NK-92 treated with Interleukin-12 subunit alpha and Interleukin-12 subunit beta, amount 100 ng/mL, for 24 hours (cell line): ENCODE measurements at places on chromosomes 2 and 18.

- no peak for DNase-seq
These were observed 40.9 kb upstream of the CCDC88A start for GRCh38 chr2:55460562-55460961.

GRCh38 chr2:174611006-174611405 lies 13.4 kb upstream of the WIPF1 start:
- no peak for DNase-seq

- no peak for DNase-seq
These were observed 220.7 kb downstream of the CAMKMT start for GRCh38 chr2:44582363-44583008.

- no peak for DNase-seq
These were observed 810.1 kb upstream of the POU3F3 start for GRCh38 chr2:104043864-104044263.

DNA sequence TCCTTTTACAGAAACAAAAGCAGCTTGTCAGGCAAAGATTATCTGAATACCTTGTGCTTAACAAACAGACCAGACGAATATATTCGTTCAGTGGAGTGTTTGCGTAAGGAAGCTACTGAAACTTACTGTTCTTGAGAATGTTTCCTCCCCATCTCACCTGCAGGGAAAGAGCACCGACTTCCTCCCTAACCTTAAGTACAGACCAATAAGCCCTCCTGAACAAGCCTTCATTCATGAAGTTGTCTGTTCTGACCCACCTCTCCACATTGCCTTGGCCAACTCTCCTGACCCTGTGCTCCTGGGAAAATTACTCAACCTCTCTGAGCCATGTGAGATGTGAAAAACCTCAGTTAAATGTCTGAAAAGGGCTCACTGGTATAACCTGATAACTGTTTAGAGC lies 35.2 kb downstream of the STK39 start:
- no peak for DNase-seq

DNA sequence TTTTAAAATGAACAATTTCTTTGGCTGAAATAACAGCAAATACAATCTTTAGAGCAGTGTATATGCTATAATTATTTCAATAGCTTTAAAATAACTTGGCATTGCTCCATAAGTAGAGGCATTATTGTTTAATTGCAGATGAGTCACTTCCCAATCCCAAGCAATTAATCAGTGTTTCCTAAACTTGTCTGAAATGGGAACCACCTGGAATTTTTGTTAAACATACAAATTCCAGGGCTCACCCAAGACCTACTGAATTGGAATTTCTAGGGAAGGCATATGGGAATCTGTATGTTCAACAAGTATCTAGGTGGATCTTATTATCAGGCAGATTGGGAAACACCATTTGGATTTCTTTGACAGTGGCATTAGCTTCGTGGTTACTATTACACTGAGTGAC lies 27.1 kb upstream of the FMNL2 start:
- no peak for DNase-seq

GRCh38 chr2:235217846-235218245 lies 266.0 kb downstream of the SH3BP4 start:
- DNase-seq, result no peak

GRCh38 chr2:174606336-174606735 lies 8.7 kb upstream of the WIPF1 start:
- no peak for DNase-seq

- DNase-seq, result no peak
These were observed 9.3 kb downstream of the PTH2R start for GRCh38 chr2:208415897-208416296.

DNA sequence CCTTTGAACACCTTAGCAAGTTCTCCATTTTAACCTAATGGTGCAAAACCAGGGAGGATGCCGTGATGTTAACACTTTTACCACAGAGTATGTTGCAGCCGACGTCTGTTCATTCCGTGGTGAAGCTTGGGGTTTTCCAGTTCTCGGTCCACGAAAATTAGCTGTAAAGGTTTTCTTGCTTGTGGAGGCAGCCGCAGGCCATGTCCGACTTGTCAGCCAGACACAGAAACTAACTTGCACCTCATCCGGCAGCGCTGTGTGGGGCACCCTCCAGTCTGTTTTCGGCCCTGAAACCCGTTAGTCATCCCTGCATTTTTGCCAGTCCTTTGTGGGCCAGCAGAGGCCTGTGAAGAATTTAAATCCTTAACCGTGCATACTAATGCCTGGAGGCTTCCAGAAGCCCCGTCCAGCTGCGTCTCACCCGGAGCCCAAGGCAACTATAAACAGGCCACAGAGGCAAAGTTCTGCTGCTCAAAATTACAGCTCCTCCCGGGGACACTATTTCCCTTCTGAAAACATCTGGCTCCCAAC lies 70.6 kb downstream of the SH3YL1 start:
- peak; percentile 84 for DNase-seq

DNA sequence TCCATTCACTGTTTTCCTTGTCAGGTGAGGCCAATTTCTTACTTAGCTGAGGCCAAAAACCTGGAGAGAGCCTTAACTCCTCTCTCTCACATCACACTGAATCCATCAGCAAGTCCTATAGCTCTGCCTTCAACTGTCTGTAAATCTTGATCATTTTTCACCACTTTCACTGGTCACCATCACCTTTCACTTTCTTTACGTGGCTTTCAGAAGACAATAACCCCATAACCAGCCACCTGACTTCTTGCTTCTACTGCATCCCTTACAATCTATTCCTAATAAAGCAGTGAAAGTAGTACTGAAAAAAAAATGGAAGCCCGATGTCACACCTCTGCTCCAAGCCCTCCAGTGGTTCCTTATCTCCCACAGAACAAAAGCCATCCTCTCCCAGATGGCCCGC lies 7.7 kb downstream of the LOXL3 start:
- no peak for DNase-seq

- DNase-seq, result no peak
These were observed 26.3 kb upstream of the CRIM1 start for GRCh38 chr2:36329251-36329650.

DNA sequence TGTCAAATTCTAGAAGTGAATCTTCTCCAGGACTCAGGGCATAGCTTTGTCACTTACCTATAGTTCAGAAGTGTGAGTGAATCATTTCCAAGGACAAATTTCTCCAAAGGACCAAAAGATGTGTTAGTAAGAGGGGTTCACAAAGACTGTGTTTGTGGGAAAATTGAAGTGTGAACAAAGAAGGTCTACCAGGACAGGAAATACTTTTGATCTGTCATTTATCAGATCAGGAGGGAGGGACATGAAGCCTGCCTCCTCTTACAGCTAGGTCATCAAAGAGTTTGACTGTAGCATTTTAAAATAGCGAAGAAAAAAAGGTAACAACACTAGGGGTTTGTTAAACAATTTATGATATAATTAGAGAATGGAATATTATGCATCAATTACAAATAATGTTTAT lies 2.0 kb upstream of the CD28 start:
- no peak for DNase-seq

- DNase-seq, result no peak
These were observed 1519.9 kb upstream of the ACVR2A start for GRCh38 chr2:146324951-146325350.

- no peak for DNase-seq
These were observed 38.2 kb downstream of the AOX1 start for GRCh38 chr2:200624026-200624425.

GRCh38 chr2:197089655-197090054 lies 163.1 kb upstream of the PGAP1 start:
- DNase-seq, result no peak

DNA sequence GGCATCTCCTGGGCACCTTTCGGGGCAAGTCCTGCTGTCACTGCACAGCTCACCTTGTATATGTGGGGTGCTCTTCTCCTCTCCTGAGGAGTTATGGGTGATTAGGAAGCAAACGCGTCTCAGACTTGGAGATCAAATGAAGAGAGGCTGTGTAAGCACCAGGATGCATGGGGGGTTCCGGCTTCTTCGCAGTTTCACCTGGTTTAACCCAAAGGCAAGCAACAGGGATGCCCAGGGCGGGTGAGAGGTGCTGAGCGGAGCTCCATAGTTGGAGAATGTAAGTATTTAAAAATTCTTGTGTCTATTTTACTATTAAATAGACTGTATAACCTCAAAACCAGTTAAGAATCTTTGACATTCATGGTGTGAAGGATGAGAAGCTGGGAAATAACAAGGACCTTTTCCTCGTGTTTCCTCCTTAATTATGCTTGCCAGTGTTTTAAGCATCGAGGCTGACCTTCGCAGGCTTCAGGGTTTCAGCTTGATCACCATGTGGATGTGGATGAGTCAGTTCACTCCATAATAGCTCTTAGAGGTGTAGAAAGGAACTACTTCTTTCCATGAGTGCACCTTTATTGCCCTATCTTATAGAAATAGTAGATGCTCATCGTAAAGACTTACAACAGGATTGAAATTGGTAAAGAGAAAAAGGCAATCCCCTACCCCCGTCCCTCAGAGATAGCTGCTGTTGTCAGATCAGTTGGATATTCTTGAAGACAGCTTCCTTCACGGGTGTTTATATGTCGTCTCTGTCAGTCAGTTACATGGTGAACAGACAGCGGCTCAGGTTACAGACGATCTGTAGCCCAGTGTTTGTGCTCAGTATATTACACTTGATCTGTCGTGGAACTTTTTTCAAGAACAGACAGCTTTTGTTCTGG lies 201.1 kb downstream of the AGAP1 start:
- DNase-seq, result no peak

- no peak for DNase-seq
These were observed 240.5 kb downstream of the BCL2 start for GRCh38 chr18:63079114-63079513.
